Stimulated activated CD8-positive, alpha-beta memory T cell treated with anti-CD3 and anti-CD28 coated beads, Interleukin-7, amount 100 ng/mL, for 24 hours (primary cell): ENCODE measurements at places on chromosomes 2 and 18.

DNA sequence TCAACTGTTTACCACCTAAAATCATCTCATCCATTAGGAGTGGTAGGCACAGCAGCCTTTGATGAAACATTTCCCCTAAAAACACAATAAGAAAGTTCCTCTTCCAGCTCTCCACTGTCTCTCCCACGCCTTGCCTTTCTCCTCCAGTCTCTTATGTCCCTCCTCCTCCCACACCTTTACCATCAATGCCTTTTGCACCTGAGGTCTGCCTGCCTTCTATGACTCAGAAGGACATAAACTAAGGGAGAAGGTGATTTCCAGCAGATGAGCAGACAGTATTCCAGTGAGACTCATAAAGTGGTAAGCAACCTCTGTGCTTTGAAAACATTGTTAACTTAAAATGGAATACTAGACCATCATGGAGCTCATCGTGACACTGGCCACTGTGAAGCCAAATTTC, 34.2 kb upstream of the NDUFV2 start:
- DNase-seq, result no peak

- DNase-seq, result no peak
Measured at GRCh38 chr18:45765796-45766195, 41.8 kb downstream of the SLC14A1 start.

DNA sequence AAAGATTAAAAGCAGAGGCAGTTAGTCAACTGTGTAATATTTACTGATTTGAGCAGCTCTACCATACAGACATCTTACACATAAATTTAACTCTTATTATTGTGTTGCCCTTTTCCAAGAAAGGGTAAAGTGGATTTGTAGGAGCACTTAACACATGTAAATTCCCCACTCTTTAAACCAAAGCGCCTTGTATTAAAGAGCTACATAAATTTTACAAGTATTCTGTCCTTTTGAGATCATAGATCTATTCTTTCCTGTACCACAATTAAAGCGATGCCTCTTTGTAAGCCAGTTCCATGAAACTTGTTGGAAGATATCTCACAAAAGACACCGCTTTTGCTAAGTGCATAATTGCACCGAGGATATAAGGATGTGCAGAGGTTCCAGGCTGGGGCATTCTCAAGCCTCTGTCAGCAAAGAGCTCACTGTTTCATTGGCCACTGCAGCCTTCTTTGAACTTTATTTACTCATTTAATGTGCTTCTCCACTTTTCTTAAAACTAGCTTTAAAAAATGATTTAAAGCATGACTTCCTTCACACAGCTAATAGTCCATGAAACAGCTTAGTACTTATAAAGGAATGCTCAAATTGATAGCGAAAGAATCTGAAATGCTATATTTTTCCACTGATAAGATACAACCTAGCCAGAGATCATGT, 520.0 kb upstream of the TCF4 start:
- DNase-seq, result no peak

GRCh38 chr2:100184055-100184737, 41.8 kb upstream of the AFF3 start:
- DNase-seq, result no peak

GRCh38 chr2:208179028-208179609, 10.7 kb downstream of the C2orf80 start:
- DNase-seq, result no peak

- DNase-seq, result no peak
Measured at GRCh38 chr2:186027922-186028321, 289.3 kb downstream of the FSIP2 start.

DNA sequence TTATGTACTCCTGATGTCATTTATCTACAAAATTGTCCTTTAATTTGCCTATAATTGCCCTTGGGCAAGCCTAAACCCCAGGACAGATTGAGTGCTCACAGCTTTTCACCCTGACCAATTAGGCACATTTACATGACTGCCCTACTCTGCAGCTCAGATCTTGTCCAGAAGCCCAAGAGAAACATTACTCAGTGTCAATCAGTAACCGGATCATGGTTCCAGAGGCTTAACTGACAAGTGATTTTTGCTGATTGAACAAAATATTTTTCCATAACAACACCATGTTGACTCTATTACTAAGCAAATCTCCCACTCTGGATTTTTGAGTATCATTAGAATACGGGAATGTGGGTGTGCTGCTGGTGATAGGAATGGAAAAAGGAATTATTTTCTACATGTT, 465.4 kb upstream of the TNP1 start:
- DNase-seq, result no peak

DNA sequence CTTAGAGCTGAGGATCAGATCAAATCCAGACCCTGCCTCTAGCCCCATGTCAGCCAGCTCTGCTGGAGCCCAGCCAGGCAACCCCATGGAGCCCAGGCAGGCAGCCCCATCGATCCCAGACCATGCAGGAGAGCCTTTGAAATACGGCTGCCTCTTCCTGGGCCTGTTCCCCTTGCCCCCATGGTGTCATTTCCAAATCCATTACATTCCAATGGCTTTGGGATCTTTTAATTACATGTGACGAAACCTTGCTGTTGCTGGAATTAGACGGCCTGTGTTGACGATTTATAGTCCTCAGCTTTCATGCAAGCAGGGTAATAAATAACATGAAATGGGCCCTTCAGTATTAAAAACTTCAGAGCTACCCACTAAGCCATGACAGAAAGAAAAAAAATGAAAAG, 75.8 kb upstream of the SLC14A2 start:
- no peak for DNase-seq

- no peak for DNase-seq
Measured at GRCh38 chr2:127566139-127566417, 30.6 kb downstream of the MYO7B start.

GRCh38 chr2:40036241-40036640, 257.2 kb upstream of the THUMPD2 start:
- no peak for DNase-seq

- DNase-seq, result no peak
Measured at GRCh38 chr18:23114171-23114881, 21.0 kb upstream of the CABLES1 start.

- DNase-seq, result no peak
Measured at GRCh38 chr2:26904839-26905238, 56.9 kb downstream of the DPYSL5 start.

DNA sequence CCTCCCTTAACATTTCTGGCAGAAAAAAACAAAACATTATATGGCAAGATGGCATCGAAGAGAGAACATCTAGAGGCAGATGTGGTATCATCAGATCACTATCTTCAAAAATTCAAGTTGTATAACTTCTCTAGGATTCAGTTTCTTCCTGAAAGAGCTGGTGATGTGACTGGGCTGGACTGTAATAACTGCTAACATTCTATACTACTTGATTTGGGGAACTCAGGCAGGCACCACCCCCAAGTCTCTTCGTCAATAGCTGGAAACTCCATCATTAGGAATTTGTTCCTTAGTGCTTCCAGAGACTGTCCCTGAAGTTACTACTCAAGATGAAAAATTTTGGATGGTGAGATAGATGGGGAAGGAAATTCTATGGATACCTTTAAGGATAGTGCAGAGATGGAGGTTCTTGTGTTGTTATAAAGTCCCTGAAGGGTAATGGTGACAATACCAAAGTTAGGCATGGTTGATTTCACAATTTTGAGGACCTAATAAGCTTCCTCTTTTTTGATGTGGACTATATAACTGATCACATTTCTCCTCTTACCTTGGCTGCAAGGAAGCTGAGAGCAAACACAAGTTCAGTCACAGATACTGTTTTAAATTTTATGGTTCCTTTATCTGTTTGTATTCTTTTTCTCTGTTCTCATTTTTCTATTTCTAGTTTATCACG, 59.1 kb upstream of the PGAP1 start:
- no peak for DNase-seq

DNA sequence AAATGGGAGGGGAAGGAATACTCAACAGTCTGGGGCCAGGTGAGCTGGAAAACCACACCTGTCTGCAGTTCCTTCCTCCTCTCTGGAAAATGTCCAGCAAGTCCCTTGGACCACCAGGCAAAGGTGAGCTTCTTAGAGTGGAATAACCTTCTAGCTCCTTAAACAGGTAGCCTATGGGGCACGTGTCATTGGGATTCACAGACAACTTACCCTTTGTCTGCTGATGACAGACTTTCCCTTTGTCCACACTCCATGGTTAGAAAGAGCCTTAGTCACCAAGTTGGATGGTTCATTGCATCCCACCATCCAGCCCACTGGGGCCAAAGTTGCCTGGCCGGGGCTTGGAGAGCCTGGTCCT, 98.0 kb upstream of the ITGA6 start:
- DNase-seq, result no peak

GRCh38 chr2:15941481-15941850, 1.1 kb downstream of the MYCN start:
- DNase-seq, result no peak

- DNase-seq, result no peak
Measured at GRCh38 chr2:11365096-11365879, 20.9 kb upstream of the ROCK2 start.

DNA sequence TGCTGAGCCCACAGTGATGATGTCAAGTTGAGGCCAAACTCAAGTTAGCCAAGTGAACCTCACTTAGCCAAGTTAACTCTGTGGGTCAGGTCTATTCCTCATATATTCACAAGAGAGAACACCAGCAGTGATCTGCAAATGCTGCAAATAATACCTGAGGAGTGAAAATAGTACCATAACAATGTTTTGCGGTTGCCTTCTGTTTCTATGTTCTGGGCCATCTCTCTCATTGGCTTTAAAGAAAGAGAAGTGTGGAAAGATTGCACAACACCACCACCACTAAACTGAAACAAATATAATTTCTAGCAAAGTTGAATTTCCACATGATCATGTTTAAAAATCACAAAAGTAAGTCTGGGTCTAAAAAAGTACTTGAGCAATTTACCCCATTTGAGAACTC, 211.1 kb upstream of the GALNT5 start:
- no peak for DNase-seq

GRCh38 chr18:31143025-31143424, 19.6 kb downstream of the DSC1 start:
- no peak for DNase-seq

DNA sequence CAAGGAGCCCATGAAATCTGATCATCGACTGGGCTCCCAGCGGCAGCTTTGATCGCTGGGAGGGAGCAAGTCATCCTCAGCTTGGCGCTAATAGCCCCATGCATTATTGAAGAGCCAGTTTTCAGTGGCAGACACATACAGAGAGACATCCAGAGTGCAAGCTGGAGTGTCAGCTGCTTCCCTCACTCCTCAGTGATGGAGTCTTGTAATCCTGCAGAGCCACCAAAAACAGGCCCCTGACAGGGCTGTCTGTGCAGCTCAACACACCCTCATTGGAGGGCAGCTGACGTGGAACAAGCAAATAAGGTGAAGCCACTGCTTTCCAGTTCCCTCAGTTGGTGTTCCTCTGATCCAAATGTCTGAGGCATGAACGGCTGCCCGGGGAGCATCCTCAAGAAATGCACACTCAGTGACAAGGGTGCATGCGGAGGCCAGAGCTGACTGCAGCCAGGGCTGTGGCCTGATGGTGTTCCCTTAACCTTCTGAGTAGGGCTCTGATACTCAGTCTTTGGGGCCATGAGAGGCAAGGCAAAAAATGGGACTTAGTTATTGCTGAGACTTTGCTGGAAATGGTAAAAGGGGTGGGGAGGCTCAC, 97.4 kb downstream of the RHOB start:
- DNase-seq, result no peak

DNA sequence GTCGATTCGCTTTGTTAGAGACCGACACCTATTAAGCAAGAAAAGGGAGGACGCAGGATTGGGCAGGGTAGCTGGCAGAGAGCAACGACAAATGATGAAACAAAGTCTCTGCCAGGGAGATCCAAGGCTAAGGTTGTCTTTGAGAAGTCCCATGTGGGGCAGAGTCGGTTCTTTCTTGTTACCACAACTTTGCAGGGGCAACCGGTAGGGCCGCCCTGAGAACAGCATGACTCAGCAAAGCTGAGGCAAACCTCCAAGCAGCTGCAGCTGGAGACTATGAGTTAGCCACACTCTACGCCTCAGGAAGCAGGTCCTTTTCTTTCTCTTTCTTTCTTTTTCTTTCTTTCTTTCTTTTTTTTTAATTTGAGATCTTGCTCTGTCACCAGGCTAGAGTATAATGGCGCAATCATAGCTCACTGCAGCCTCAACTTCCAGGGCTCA, 452.3 kb upstream of the ID2 start:
- peak; percentile 5 for DNase-seq

GRCh38 chr2:45813003-45813941, 161.8 kb downstream of the PRKCE start:
- DNase-seq, result no peak
